HS-27A (cell line): ENCODE measurements at places on chromosomes 13 and 19.

DNA sequence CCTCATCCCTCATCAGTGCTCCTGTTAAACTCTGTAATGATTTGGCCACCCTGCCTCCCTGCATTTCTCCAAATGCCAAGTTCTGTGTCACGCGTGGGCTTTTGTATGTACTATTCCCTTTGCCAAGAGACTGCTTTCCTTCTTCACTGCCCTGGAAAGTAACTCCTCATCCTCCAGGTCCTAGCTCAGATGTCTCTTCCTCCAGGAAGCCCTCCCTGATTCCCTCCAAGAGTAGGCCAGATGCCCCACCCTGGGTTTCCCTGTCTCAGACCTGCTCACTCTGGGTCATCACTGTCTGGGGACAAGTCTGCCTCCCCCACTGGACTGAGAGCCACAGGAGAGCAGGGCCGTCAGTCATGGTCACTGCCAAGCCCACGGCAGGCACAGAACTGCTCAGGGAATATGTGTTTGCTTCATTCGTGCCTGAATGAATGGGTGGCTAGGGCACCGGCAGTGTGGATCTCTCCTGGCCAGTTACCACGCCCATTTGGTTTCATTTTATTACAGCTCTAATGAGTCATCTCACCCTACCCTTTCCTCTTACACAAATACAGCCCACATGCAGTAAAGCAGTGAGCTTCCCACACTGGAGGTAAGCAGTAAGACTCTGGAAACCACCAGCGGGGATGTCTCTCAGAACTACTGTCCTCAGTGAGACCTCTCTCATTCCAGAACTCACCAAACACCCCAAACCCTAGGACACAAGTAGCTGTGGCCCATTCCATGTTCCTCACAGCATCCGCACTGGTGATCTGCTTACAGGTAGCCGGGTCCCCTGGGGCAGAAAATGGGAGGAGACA is 12.1 kb upstream of the GPR4 start:
- peak; percentile 81 for DNase-seq

DNA sequence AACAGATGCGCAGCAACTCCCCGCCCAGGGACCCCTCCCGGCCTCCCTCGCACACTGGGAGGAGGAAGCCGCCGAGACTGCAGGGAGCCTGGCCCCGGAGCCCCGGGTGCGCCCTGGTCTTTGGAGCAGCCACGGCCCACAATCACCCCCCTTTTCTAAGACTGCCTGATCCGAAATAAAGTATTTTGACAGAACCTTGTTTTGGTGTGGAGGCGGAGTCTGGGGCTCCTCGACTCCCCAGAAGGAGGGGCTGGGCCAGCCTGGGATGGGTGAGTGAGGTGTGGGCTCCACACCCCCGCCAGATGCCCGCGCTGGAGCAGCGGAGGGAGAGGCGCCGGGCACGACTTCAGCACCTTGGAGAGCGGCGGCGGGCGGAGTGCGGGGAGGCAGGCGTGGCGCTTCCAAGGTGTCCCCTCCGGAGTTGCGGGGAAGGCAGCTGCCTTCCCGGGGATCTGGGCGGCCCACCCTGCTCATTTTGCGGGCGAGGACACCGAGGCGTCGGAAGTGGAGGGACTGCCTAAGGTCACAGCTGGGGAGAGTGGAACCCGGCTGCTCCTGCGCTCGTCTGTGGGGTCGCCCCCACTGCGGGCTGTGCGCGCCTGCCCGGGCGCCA is 9.4 kb downstream of the SIRT6 start:
- no peak for DNase-seq

- no peak for DNase-seq
Measured at GRCh38 chr19:10453852-10454251, 33.5 kb downstream of the PDE4A start.

DNA sequence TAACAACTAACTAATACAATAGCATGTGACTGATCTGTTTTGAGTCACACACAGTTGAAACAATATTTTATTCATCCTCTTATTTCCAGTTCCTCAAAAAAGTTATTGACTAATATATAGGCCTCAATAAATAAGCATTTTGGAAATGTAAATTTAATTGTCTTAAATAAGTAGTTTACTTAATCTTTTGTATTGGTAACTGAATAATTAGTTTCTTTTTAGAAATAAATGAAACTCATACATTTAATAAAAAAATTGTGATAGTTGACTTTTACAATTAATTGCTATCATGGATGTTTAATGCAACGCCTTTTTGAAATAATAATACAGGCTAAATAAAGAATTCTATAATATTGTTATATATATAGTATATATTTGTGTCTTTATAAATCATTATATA is 500.8 kb upstream of the PCDH20 start:
- no peak for DNase-seq

DNA sequence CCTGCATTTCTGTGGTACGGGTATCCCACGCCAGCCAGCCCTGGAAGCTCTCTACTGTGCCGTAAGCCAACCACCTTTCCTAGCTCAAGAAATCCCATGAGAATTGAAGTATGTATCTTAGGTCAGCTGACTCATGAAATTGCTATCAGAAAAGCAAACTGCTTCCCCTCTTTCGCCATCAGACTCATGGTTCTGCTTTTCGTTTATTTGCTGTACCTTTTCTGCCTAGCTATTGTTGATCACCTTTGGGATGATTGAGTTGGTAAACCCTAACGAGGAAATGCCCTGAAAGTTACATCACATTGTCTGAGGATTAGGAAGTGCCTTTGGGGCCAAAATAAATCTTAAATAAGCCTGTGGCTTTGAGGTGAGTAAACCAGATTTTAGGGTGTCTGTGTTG is at the start of gene ADGRE3:
TSS of gene ADGRE3 (minus strand) at position 81 of the 400 bp plus-strand sequence. CDS start at position 7, 74 bp downstream.
- no peak for DNase-seq

GRCh38 chr19:4030981-4031380 is 23.4 kb downstream of the PIAS4 start:
- no peak for DNase-seq

DNA sequence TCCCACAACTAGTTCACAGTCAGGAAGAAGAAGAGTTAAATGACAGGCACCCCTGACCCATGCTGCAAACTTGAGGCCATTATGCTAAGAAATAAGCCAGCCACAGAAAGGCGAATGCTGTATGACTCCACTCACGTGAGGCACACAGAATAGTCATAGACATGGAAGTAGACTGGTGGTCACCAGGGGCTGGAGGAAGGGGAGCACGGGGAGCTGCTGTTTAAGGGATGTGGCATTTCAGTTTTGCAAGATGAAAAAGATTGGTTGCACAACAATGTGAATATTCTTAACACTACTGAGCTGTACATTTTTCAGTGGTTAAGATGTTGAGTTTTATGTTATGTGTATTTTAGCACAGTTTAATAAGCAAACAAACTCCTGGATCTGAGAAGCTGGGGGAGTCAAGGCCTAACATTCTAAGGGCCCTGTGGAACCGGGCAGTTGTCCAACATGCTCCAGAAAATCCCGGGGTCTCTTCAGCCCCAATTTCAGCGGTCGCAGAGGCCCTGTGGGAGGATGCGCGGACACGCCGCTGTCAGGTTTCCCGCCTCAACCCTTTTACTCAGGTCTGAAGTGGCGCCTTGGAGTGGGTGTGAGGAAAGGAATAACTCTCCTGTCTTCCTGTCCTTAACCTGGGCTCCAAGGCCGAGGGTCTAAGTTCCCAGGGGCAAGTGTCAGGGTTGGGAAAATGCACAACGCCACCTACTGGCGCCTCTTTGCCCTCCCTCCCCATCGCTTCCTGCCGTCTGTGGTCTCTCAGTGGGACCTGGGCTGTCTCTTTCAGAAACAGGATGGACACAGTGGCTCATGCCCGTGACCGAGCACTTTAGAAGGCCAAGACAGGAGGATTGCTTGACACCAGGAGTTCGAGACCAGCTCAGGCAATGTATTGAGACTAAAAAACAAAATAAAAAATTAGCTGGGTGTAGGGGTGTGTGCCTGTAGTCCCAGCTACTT is 4.4 kb upstream of the TMEM272 start:
- no peak for DNase-seq

DNA sequence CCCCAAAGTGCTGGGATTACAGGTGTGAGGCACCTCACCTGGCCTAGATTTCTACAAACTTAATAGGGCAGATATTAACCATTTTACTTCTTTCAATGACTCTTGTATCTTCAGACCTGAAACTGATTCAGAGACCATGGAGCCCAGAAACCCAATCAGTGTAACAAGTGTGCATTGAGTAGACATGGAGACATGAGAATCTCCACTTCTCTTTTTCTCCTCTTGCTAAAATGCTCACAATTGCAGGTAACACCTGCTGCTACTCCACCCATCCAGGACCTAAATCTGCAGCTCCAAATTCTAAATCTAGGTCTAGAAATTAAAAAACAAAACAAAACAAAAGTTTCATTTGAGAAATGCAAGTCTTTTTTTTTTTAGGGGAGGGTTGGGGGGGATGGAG is 42.2 kb upstream of the ZNF681 start:
- DNase-seq: no peak

DNA sequence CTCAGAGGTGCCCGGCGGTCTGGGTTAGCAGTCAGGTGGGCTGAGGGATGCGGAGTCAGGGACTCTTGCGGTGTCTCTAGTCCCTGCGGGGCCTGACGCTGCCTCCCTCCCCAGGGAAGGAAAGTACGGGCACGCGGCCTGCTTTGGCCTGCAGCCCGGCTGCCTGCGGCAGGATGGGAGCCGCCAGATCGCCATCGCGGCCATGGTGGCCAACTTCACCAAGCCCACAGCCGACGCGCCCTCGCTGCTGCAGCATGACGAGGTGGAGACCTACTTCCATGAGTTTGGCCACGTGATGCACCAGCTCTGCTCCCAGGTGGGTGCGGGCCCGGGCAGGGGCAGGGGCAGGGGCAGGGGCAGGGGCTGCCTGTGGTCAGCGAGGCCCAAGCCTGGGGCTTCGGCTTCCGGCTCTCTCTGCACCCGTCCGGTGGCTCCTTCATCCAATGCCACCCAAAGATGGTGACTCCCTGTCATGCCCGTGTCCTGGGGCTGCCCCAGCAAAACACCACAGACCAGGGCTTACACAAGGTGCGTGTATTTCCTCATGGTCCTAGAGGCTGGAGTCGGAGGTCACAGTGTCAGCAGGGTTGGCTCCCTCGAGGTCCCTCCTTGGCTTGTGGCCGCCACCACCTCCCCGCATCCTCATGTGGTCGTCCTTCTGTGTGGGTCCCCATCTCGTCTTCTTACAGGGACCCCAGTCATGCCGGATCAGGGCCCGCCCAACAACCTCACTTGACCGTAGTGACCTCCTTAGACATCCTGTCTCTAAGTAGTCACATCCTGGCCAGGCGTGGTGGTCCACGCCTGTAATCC is 11.3 kb upstream of the ZNF554 start:
- DNase-seq: no peak

GRCh38 chr13:89865164-89866064 is 1482.1 kb upstream of the MIR17HG start:
- DNase-seq: no peak

GRCh38 chr19:1857648-1858326 is 5.6 kb downstream of the KLF16 start:
- no peak for DNase-seq

DNA sequence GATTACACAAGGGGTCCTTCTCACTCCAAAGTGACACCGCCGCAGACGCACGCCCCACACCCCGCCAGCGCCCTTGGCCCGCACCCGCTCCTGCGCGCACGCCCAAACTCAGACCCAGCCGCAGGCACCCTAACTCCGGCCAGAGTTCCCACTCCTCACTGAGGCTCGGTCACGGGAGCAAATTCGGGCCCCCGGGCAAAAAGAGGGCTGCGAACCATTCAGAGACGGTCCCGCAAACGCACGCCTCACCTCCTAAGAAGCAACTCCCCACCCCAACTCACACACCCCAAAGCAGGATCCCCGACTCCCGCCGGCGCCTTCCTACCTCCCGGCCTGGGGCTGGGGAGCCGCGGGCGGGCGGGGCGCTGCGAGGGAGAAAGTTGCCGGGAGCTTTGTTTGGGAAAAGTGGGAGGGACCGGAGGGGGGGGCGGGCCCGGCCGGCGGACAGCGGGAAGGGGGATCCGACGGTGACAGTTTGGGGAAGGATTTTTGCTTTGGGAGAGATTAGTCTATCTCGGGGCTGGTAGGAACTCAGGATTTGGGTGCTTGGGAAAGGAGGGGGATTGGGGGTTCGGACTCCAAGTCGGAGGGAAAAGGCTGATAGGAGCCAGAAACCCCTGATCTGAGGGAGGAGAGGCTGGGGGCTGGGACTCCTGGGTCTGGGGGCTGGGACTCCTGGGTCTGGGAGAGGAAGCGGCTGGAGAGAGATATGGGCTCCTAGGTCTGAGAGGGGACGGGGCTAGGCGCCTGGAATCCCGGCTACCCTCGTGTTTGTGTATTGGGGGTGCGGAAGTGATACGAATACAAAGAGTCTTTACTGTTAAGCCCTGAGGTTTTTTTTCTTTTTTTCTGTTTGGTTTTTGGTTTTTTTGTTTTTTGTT is at the start of gene TEAD2:
TSS of gene TEAD2 (minus strand) at position 369 of the 881 bp plus-strand sequence. CDS start 2,341 bp downstream, outside the sequence.
- peak; percentile 30 for DNase-seq

DNA sequence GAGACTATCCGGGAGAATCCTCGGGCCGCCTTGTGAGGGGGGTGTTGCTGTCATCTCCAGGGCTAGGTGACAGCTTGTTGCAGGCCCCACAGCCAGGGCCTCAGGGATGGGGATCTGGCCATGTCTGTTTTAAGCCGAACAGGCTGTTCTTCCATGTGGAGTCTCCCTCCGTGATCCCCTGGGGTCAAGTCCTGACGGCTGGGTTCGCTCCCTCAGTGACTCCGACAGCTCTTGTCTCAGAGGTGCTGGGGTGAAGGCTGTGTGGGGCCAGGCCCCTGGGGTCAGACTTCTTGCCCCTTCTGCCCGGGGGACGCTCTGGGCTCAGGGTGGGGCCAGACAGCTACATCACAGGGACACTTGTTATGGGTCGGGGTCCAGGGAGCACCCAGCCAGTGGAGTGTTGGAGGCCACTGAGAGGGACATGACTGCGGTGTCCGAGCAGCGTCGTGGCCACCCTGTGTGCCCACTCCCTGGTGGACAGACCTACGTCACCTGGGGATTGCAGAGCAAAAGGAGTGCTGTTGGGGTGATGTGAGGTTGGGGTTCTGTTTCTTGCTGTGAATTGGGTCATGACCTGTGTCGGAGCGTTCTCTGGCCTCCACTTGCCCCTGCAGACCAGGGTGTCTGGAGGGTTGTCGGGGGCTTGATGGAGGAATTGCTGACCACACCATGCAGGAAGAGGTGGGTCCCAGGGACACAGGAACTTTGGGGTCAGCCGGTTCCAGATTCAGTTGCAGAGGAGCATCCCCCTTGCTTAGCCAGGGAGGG is 21.5 kb downstream of the EPN1 start:
- DNase-seq: no peak

DNA sequence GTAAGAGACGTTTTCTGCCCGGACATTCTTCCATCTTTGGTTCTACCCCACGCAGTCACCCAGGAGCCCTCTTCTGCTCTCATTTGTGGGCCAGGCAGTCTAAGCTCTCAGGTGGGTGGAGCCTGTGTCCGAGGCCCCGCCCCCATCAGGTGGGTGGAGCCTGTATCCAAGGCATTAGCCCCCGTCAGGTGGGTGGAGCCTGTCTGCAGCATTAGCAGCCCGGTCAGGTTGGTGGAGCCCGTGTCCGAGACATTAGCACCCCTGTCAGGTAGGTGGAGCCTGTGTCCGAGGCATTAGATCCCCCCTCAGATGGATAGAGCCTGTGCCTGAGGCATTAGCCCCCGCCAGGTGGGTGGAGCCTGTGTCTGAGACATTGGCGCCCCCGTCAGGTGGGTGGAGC is 45.5 kb upstream of the C13orf46 start:
- no peak for DNase-seq

- DNase-seq: no peak
Measured at GRCh38 chr13:33307843-33308242, 22.3 kb upstream of the STARD13 start.

GRCh38 chr19:51796195-51796679 is 1.3 kb downstream of the FPR3 start:
- no peak for DNase-seq

- DNase-seq: no peak
Measured at GRCh38 chr13:40583738-40584137, 82.7 kb downstream of the FOXO1 start.

- DNase-seq: no peak
Measured at GRCh38 chr13:112447761-112448603, 71.8 kb downstream of the SPACA7 start.

GRCh38 chr13:112782429-112783010 is 92.7 kb downstream of the ATP11A start:
- no peak for DNase-seq
